ENCODE measurements at places on chromosomes 7 and 10.

DNA sequence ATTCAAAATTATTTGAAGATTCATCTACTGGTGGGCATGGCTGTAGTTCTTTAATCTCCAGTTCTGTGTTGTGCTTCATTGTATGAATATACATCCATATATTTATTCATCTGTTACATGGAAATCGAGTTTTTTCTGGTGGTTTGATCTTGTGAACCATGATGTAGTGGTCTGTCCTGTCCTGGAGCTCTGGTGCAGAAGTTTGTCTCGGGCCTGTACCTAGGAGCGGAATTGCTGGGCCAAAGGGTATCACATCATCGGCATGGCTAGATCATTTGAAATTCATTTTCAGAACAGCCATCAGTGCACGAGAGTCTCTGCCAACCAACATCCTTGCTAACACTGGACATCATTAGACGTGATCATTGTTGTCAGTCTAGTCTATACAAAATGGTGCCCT lies 107.0 kb downstream of the ELFN1 start:
- no peak for DNase-seq

- DNase-seq = no peak
These were observed 14.6 kb downstream of the EPC1 start for GRCh38 chr10:32332299-32332750.

GRCh38 chr7:120539321-120539720 lies 266.3 kb downstream of the KCND2 start:
- no peak for DNase-seq

DNA sequence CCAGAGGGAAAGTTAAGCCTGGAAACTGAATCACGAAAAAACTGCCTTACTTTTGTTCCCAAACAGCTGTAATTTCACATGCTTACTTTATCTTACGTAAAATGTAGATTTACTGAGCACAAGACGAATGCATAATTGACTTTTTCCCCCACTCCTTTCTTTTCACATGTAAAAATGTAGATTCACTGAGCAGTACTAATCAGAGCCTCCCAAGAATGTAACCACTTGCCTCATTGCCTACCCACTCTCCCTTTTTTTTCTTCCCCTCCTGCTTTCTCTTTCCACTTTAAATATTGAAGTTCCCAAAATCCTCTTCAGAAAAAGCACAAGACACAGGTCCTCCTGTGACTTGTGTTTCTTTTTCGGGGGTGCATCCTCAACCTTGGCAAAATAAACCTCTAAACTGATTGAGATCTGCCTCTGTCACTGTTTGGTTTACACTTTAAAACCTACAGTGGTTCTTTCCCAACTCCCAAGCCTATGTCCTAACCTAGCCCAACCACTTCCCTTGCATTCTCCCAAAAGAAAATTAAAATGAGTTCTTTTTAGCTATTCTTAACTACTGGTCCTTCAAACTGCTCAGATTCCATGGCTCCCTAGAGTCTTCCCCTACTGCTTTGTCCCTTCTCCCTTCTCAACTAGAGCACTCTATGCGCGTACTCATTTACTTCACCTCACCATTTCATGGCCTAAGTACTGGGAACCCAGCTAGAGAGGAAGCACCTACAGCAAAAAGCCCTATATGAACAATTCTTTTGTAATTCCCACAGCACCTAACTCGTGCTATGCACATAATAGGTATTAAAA lies 236.6 kb upstream of the MKLN1 start:
- no peak for DNase-seq

DNA sequence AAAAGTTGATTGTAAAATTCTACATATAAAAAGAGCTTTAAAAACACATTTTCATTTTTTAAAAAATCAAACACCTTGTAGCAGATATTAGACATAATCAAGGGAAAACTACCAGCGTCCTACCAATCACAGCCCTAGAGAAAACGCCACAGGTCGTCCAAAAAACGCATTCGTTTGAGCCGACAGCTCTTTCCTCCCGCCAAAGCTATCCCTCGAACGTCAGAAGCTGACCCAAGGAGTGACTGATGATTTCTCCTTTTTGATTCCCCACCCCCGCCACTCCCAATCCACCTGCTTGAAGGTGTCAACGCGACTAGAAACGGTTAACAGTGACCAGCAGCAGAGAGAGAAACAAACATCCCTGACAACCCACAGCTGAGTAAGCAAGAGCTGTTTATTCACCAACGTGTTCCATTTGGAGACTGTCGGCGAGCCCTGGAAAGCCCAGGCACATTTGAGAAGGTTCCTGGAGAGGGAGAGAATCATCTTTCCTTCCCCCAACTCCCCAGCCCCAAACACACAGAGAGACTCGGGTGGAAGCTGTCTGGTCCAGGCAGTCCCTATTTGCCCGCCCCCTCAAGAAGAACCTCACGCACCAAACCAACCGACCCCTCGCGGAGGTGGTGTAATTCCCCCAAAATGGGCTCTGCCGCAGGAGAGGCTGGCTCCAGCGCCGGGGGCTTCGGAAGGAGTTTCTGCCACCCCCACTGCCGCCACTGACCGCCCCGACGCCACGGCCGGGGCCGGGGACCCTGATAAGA lies 622 bp downstream of the CPEB3 start:
- DNase-seq = peak; percentile 27

- DNase-seq = no peak
These were observed 24.5 kb downstream of the PLXDC2 start for GRCh38 chr10:19840776-19841175.

DNA sequence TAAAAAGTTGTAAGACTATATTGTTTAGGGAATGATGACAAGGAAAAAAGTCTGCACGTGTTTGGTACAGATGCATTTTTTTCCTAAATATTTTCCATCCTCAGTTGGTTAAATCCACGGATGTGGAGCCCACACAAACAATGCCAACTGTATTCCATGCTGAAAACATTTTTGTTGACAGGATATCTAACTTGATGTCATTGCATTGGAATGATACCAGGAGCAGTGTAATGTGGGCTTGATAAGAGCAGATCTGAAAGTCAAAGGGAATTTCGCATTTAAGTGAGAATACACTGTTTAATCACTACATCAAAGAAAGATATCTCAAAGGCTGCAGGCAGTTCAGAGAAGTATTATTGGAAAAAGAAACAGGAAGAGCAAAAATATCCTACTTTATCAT lies 49.5 kb upstream of the TMEM140 start:
- DNase-seq = no peak

DNA sequence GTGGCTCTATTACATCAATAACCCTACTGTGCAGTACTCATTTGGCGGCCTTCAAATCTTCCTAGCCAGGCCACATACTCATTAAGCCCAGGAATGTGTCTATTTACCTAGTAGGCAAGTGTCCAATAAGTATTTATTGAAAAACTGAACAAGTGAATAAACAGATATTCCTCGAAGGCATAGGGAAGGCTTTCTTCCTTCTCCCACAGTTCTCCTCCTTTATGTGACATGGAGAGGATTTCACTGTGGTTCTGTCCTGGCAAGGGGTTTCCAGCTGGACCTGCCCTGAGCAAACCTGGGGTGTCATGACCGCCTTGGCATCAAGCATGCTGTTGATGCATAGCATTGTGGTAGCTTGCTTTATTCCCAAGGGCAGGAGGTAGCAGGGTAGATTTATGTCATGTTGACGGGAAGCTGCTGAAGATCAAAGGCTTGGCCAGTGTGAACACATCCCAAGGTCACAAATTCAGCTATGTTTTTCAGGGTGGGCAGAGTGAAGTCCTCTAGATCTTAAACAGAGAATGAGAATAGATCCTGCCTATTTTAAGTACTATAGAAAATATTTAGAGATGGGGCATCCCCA lies 195.1 kb downstream of the INHBA start:
- no peak for DNase-seq

DNA sequence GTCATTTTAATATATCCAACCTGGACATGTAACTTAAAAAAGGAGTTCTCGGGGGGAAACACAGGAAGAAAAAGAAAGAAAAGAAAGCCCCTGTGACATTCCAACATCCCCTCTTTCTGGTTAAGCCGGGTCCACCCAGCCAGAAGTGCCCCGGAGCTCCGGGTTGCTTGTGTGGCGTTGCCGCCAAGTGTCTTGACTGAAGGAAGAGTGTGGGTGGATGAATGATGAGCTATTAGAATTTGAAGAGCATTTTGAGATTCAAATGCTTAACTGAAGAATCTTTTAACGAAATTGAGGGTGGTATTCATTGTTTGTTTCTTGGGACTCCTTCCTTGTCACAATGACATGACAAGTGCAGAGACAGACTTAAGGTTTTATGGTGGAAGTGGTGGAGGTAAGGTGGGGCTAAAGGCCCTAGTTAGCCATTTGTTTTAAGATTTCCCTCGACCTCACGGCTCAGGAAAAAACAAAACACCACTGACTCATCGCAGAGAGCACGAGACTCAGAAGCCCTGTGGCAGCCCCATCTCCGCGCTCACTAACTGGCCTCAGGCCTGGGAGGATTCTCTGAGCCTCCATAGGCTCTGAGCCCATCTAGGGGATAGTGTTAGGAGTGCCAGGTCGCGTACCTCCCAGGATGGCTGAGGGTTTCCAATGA lies 1.8 kb upstream of the GLI3 start:
- peak; percentile 54 for DNase-seq

DNA sequence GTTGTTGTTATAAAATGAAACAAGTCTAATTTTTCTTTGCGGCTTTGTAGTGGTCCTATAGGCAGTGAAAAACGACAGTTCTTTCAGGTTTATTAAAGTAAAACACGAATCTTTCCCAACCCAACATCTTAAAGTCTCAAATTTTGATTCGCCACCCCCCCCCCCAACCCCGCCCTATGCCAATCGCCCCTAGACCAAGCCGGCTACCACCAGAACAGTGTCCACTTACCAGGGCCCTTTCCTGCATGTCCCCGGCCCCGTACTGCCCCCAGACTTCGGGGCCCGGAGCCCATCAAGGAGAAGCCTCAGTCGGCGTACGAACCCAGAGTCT lies 335 bp upstream of the CHCHD1 start:
- DNase-seq = no peak

DNA sequence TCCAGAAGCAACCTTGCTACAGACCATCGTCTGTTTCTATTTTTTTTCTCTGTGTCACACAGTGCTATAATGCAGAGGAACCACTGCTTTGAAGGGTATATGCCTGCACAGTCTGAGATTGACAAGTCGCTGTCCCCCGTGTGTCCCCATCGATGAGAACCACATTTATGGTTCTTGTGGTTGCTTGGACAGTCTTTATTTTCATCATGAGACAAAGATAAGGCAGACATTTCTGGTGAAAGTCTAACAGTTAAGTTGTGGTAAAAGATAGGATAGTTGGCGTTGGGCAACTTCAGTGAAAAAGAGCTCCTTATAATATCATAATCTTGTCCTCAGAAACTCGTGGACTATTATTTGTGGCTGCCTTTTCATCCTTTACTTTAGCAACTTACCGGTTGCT lies 6.3 kb upstream of the AKR1E2 start:
- no peak for DNase-seq

- no peak for DNase-seq
These were observed 2.7 kb downstream of the SP4 start for GRCh38 chr7:21430575-21430954.

- no peak for DNase-seq
These were observed 423 bp downstream of the BAZ1B start for GRCh38 chr7:73521636-73522104.

- DNase-seq = peak; percentile 9
These were observed 20.0 kb downstream of the AKR1B1 start for GRCh38 chr7:134438946-134439345.

- no peak for DNase-seq
These were observed 515 bp downstream of the TBX20 start for GRCh38 chr7:35253460-35253709.

- DNase-seq = peak; percentile 88
These were observed 50.6 kb downstream of the PWWP2B start for GRCh38 chr10:132447446-132448247.

DNA sequence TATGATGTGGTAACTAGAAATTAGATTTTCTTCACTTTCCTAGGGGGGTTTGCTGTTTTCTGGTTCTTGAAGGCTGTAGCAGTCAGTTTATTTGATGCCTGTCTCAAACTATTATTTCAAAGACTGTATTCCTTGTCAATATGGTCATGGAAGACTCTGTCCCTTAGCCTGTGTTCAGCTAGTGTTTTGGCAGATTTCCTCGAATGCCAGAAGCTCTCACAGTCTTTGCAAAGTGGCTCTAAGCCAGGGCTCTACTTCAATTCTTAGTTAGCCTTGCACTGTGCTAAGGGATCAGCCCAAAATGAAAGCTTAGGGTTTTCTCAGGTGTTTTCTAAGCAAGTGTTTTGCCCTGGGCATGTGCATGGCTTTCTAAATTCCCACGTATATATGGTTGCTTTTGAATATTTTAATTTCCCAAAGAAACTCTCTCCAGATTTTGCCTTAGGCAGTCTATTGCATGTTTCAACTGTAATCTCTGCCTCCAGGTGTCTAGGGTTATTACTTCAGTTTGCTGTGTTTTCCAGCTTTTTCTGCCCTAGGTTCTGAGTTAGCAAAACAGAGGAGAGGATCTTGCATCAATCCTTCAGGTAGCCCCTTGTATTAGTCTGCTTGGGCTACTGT lies 7.2 kb upstream of the C1GALT1 start:
- DNase-seq = peak; percentile 13

DNA sequence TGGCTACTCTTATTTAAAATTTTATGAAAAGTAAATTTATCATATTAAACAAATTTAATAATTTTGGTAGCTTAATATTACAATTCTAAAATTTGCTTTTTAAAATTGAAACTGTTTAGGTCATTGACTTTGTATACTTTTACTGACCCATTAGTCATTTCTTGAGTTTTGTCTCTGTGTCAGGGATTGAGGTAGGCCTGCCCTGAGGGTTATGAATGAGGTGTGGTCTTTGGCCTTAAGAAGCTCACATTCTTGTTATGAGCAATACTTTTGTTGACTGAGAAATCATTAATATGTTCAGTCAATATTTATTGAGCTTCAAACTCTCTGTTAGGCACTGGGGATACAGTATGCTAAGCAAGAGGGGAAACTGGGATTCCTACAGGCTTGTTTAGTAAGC lies 47.0 kb upstream of the RPA3 start:
- DNase-seq = no peak

DNA sequence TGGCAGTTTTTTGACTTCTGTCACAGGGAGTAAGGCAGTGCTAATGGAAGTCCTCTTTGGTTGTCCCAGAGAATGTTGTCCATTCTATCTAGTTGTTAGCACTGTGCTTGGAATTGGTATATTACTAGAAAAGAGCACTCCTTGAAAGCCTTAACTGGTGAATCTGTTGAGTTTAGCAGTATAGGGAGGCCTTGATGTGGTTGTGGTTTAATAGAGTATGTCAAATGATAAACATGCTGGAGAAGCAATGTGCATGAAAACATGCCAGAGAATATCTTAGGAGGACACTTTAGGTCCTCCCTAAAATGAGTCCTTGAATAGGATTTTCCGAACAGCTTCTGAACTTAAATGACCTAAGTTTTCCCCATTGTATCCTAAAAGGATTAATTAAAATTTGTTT lies 98.6 kb downstream of the BTRC start:
- DNase-seq = no peak

GRCh38 chr10:77922566-77923179 lies 3.9 kb downstream of the DLG5 start:
- DNase-seq = no peak
